ENCODE measurements at places on chromosomes 7 and 10.
A peak's percentile ranks its signal among the peaks of the same experiment; 100 is the strongest.

DNA sequence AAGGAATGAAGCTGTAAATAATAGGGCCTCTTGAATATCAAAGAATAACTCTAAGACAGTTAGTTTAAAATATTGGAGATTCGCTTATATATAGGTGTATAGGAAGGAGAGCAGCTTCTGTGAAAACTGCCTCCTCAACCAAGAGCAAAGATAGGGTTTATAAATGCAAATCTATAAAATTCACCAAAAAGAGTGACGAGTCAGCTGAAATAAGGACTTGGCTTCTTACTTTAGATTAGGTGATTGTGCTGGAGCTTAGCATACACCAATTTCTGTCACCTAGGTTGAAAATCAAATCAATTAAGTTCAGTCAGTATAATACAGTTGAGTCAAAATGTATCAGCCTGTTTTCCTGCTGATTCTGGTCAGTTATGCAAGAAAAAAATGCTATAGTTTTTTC is 113.8 kb upstream of the SGCE start:
- no peak for DNase-seq

GRCh38 chr10:5765617-5766016 is 47.6 kb downstream of the GDI2 start:
- DNase-seq: no peak

DNA sequence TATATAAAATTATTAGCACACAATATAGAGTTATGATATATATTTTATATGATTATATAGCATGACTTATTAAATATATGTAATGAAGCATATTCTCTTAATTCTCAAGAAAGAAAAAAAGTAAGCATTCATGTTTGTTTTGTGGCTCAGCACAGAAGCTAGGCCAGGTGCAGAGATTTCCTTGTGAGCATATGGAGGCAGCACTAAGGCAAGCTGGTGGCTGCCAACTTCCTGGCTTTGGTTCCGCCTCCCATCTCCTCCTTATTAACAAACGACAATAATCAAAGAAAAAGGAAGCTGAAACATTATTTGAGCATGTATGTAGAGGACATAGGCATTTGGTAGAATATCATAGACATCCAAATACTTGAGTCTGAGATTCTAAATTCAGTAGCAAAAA is 130.3 kb downstream of the ST7 start:
- peak; percentile 16 for DNase-seq

DNA sequence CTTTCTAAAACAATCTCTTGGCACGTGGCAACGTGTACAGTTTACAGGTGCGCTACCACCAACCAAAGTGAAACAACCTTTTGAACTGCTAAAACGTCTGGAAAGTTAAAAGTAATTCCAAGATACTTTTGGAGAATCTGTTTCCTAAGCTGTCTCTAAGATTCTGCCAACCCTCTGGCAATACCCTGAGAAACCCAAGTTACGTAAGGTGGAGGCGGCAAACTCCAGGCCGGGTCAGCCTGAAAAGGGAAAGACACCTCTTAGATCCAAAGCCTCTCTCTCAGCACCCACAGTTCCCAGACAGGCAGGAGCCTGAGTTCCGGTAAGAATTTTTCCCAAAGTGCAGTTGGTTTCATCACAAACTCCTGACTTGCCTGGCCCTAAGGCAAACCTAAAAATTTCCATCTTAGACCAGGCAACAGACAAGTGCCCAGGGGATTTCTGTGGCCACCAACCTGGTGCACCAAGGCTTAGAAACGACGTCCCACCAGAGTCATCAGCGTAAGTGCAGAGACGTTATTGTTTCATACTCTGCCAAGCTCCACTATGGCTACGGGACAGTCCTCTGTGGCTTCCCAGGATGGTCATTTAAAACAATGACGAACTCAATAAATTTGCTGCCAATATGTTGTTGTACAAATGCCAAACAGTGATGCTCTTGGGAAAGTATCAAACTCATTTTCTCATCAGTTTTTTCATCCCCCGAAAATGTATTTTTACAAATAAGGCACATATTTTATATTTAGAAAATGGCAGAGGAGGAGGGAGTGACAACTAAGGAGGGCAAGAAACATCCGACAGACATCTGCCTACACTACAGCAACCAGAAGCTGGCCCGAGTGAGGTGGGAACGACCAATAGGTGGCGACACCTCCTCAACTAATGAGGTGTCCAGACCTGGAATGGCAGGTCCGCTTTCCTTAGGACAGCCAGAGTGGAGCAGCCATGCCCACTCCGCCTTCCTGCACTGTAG is 205.8 kb upstream of the FRMD4A start:
- peak; percentile 76 for DNase-seq

DNA sequence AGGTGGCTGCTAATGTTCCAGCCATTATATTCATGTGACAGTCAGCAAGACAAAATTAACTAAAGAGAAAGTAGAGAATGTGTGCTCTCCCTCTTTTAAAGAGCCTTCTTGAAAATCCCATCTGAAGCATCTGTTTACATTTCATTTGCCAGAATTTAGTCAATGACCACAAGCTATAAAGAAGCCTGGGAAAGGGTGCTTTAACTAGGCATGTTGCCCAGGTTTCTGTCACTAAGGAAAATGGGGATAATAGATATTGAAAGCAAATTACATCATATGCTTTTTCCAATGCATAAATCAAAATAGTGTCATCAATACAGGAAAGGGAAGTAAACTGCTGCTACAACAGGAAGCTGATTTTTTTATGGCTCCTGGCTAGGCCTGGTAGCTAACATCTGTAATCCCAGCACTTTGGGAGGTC is 67.7 kb downstream of the ELAPOR2 start:
- no peak for DNase-seq

DNA sequence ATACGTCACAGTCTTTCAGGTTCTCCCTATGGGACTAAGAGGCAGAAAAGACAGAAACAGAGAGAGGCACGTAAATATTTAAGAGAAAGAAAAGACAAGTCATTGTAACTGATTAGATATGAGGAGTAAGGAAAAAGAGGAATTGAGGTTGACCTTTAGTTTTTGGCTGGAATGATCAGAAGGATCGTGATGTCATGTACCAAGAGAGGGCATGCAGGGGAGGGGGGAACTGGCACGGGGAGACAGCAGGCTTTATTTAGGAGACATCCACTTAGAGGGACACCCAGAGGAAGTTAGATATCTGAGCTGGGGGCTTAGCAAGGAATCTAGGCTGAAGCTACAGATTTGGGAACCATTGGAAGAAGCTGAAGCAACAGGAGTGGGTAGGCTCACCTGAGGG is 9.2 kb upstream of the LRRC20 start:
- DNase-seq: no peak

DNA sequence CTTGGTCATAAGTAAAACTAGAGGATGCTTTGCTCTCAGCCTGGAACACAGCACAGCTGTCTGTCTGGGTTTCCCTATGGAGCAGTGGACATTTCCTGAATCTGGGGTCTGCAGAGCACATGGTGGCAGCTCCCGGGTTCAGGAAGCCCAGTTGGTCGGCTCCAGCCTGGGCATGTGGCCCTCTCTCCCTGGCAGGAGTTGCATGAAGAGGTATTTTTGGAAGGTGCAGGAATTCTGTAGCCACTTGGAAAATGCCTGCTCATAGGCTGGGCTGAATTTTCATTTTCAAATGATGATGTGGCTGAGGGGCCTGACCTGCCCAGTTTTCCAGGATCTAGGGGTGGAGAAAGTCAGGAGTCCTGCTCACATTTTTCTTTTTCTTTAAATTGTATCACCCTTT is 6.7 kb upstream of the TPST1 start:
- no peak for DNase-seq

- DNase-seq: peak; percentile 97
Measured at GRCh38 chr10:99993701-99994689, 15.8 kb downstream of the DNMBP start.

GRCh38 chr10:92760609-92761008 is 70.9 kb downstream of the HHEX start:
- DNase-seq: peak; percentile 30

DNA sequence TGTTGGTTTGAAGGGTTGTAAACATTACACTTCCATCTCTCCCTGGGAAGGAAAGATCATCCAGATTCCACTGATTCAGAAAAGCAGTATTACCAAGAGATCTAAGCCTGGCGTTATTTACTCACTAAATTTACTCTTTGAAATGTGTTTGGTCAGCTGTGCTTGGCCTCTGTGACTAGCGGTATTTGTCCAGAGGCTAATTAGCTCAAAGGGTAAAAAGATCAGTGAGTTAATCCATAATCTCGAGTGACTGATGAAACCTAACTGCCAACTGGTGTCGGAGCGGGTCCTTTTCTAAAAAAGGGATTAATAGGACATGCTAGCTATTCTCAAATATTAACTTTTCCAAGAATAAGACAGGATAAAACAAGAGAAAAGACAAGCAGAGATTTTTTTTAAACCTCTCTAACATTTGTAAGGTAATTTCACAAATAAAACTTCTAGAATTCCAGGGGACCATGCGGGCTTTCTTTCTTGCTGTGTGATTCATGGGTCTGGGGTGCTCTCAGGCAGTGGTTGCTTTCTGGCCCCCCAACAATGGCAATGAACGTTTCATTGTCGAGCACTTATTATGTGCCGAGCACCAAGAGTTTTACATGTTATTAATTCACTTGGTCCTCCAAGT is 247.3 kb upstream of the AOAH start:
- DNase-seq: no peak

GRCh38 chr7:111763221-111763801 is 201.0 kb upstream of the IMMP2L start:
- DNase-seq: peak; percentile 18

GRCh38 chr7:130273081-130273932 is 6.6 kb downstream of the CPA2 start:
- DNase-seq: no peak

- DNase-seq: no peak
Measured at GRCh38 chr10:124244256-124244877, 151.0 kb upstream of the CHST15 start.

DNA sequence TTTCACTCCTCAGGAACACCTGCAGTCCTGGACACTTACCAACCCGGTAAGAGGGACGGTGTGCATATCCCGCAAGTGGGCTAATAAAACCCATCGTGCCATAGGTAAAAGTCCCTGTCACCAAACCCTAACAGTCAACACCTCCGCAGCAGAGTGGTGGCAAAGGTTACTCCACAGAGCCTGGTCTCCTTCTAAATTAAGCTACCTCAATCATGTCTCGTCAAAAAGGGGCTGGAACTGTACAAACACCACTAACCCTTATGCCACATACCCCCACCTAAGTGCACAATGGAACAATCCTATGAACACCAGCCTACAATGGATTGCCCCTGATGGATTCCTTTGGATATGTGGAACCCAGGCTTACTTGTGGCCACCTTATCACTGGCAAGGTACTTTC is 9.6 kb upstream of the AKR1B1 start:
- no peak for DNase-seq

DNA sequence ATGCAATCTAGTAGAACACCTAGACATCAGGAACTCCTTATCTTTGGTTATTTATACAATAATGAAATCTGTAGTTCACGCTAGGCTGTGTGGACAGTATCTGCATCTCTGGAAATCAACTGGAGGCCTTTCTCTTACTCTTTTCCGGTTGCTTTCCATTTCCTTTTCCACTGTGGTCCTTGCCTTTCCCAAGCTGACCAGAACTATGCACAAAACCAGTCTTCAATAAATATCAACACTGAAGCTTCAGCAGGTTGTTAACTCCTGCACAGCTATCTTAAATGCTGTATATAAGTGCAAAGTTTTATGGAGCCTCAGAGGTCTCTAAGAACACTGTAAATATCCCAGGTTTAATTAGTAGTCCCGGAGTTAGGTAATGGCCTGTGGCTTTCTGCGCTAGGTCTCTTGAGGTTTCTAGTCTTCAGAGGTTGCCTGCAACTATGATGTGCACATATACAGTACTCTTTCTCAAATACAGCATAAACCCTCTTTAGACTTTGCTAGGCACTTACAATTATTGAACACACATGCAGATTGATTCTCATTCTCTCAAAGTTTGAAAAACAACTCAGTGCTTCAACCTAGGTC is 2.4 kb downstream of the KLLN start:
- DNase-seq: no peak

DNA sequence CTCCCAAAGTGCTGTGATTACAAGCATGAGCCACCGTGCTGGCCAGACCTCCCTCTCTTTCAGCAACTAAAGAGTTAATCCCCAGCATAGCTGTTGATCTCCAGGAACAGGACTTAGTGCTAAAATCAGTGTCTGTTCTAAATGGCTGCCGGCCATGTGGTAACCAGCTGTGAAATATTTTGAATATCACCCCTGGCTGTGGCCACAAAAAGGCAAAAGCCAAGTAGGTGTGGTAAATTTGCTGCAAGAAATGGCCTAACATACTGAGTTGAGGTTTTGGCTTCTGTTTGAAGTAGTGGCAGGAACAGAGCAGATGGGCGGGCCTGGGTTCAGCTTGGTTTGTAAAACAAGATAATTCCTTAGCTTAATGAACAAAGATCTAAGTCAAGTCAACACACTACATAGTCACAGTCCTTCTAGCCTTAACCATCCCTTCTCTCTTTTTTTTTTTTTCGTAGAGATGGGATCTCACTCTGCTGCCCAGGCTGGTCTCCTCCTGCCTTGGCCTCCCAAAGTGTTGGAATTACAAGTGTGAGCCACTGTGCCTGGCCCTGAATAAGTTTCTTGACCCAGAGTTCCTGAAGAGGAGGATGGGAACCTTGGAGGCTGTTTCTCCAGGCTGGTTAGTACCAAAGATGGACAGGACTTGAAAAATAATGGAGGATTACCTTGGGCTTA is 22.7 kb upstream of the AGFG2 start:
- no peak for DNase-seq

DNA sequence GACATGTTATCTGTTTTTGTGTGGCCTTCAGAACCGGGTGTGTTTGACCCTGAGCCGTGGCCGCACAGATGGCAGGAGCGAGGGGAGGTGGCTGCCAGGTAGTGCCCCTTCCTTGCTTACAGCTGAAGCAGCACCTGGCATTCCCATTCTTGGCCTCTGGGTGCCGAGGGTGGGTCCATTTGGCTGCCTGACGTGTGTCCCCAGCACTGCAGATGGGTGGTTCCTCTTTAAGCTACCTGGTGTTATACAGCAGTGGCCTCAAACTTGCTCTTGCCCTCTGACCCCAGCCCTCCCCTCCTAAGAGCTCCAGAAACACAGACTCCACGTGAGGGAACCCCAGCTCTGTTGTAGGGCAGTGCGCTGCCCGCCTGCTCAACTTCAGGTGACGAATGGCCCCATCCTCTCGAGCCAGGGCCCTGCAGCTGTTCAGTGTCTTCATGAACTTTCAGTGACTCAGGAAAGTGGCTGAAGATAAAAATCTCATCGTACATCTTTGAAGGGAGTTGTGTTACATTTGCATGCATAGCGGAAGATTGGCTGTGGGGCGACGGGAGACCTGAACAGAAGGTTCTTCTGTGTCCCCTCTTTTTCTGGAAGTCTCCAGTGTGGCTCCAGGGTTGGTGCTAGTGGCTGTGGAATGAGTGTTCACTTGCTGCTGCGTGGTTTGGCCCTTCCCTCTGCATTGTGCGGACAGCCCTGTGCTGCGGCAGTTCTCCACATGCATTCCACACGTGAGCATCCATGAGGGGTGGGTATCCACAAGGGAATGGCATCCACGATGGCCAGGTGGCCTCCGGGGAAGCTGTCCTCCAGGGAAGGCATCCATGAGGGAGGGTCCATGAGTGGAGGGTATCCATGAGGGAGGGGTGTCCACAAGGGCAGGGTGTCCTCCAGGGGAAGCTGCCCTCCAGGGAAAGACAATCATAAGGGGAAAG is 91.6 kb downstream of the INPP5A start:
- no peak for DNase-seq

- peak; percentile 50 for DNase-seq
Measured at GRCh38 chr7:77940647-77941046, 142.1 kb downstream of the PHTF2 start.

All from suppressor macrophage (primary cell).